ENCODE measurements at places on chromosomes 7 and 10. TPM values are rescaled to one million over a fixed set of nuclear protein-coding genes. Genes with fewer than 3 reads are reported as not detected.

The KEL gene
- total RNA-seq, result not detected

The TMEM229A gene
- total RNA-seq, result not detected

The CDHR1 gene
- total RNA-seq, result 0.12 TPM

The BAIAP2L1 gene
- 1.7 TPM for total RNA-seq

The GPRIN2 gene
- not detected for total RNA-seq

The CLCN1 gene
- not detected for total RNA-seq

The GOLGA7B gene
- total RNA-seq, result not detected

The MMP21 gene
- total RNA-seq, result under 0.01 TPM

The KNDC1 gene
- total RNA-seq, result 3.2 TPM

The NCOA4 gene
- 157 TPM for total RNA-seq

The IGF2BP3 gene
- total RNA-seq, result 3.5 TPM

The PPP1R3A gene
- total RNA-seq, result not detected

The SUN3 gene
- total RNA-seq, result not detected

The PON1 gene
- not detected for total RNA-seq

The MSMB gene
- not detected for total RNA-seq

The HMX2 gene
- not detected for total RNA-seq

The SCART1 gene
- 4.2 TPM for total RNA-seq

The SPDYE5 gene
- 0.12 TPM for total RNA-seq

The ADAM8 gene
- total RNA-seq, result 11.0 TPM

Measured in uterine smooth muscle cell (primary cell).